ENCODE measurements at places on chromosomes 6 and 20.

- peak; percentile 39 for DNase-seq
Measured at GRCh38 chr6:156687789-156688619, 89.2 kb upstream of the ARID1B start.

DNA sequence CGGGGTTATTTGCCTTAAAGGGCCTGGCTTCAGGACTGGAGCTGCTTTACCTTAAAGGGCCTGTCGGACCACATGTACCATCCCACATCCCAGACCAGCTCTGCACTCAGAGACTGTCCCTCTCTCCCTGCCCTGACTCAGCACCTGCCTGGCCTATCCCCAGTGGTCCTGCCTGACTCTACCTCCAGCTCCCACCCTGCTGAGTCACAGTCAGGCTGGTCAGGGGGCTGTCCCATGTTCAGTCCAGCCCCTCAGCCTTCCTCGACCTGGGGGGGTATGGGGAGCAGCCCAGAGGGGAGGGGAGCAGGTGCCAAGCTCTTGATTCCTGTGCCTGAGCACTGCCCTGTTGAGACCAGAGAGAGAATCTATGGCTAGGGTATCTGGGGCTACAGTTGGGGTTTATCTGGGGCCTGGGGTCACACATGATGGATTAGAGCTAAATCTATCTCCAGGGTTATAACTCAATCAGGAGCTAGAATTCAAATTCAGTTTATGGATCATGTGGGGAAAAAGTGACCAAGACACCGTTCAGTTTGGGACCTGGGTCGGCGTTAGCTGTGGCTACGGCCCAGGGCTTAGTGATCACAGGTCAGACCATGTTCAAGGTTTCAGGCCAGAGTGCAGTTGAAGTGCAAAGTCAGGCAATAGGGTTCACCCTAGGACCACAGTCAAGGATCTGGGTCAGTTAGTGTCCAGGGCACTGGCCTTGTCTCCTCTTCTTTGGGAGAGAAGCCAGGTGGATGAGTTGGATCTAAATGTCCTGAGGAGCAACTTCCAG, 9.4 kb upstream of the TRIB3 start:
- no peak for DNase-seq

DNA sequence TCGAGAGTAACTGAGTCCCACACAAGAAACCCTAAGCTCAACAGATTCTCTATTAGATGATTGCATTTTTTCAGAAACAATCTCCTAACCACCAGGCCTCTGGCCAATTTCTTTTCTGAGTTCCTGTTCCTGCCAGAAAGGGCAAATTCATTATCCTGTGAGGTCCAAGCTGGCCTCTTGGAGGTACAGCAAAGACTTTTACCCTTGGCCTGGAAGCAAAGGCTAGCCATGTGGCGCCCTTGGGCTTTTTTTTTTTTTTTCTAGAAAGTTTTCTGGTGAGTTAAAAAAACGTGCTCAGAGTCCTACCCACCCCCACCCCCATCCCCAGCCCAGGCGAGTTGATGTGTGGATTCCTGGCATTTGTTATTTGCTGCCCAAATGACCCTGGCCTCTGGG, 59.0 kb upstream of the EEF1A1 start:
- peak; percentile 18 for DNase-seq

GRCh38 chr6:40931931-40932330, 107.1 kb downstream of the UNC5CL start:
- DNase-seq: no peak

DNA sequence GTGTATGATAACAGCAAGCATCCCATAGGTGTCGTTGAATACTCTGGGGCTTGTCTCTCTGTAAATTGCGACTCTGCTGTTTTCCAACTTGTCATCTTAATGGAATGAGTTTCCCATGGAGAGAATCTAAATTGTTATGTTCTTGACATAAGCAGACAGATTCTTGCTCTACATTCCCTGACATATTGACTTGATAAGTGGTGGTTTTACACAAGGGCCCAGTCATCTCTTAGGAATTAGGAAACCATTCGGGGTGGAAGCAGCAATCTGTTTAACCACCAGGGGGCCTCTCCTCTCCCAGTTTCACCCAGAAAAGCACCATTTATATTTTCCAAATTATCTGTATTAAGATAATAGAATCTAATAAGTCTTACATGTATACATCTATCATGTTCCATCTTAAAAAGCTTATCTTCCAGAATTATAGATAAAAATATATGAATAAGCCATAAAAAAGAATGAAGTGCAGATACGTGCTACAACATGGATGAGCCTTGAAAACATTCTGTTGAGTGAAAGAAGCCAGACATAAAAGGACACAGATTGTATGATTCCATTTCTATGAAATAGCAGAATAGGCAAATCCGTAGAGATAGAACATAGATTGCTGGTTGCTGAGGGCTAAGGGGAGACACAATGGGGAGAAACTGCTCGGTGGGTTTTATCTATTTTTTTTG, 23.1 kb upstream of the MROH8 start:
- no peak for DNase-seq

GRCh38 chr6:39543095-39543494, 182.1 kb downstream of the KIF6 start:
- DNase-seq: no peak

GRCh38 chr6:35136185-35136584, 5.0 kb downstream of the TCP11 start:
- DNase-seq: no peak

- DNase-seq: no peak
Measured at GRCh38 chr20:32979201-32979998, 24.8 kb downstream of the SUN5 start.

DNA sequence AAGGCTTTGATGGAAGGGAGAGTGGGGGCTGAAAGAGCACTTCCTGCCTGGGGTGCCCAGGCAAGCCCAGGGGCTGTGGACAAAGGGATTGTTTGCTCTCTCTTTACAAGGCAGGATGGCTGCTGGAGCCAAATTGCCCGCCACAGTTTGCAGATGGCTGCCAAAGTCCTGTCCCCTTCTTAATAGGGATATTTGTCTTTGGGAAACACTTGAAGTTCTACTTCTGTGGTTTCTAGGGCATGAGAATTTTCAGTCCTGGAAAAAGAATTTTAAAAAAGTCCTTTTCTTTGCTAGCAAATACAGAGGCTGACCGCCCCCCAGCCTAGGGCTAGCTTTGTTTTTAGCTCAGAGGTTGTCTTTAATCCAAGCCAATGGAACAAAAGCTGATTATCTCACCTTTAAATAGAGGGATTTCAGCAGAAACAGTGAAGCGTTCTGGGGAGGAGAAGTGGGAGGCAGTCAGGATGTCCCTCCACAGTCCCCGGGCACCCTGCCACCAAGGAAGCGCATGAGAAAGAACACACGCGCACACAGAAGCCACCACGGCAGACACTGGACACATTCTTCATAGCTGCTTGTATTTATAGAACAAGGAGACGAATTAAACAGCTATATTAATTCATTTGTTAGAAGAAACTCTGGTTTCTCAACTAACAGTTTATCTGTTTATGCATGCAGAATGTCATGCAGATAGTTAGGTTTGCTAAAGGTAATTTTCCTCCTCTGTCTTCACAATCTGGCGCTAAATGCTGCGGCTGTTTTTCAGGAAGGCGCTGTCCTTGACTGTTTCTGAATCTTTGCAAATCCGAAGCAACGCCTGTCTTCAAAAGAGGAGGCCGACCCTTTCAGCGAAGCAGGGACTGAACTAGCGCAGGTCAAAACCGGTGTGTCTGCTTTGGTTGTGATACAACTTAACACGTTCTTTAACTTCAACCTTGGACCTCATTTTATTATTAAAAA, 736.9 kb downstream of the QKI start:
- DNase-seq: peak; percentile 60

GRCh38 chr20:8515810-8516435, 383.9 kb downstream of the PLCB1 start:
- no peak for DNase-seq

DNA sequence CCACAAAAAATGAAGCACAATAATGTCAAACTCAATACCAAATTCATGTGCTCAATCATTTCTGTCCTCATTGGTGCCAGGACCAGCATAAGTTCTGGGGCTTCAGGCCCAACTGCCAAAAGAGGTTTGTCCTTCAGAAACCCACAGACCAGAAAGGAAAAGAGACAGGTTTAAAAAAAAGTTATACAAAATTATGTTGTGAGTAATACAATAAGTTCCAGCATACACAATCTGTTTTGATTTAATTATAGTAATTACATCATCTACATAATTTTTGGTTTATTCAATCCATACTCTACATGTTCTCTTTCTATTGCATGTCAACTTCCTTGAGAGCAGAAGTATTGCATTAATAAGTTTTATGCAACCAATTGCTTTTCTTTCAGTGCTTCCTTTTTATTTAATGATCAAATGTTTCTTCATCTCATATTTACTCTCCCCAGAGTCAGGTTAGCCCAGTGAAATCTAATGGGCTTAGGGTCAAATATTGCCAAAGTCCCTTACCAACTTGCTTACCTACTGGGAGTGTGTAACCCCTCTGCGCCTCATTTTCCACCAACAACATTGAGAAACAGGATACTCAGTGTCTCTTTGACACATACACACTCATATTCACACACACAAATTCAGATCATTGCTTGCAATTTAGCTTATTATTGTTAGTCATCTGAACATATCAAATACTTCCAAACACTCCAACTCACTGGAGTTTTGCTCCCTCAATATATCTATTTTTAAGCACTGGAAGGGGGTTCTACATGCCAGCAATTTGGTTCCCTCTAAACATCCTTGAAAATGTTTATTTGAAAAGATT, 424.4 kb upstream of the MARCKS start:
- DNase-seq: no peak

GRCh38 chr20:48070991-48071652, 285.8 kb upstream of the SULF2 start:
- DNase-seq: peak; percentile 0

GRCh38 chr20:12383821-12384220, 466.1 kb downstream of the BTBD3 start:
- DNase-seq: peak; percentile 35

DNA sequence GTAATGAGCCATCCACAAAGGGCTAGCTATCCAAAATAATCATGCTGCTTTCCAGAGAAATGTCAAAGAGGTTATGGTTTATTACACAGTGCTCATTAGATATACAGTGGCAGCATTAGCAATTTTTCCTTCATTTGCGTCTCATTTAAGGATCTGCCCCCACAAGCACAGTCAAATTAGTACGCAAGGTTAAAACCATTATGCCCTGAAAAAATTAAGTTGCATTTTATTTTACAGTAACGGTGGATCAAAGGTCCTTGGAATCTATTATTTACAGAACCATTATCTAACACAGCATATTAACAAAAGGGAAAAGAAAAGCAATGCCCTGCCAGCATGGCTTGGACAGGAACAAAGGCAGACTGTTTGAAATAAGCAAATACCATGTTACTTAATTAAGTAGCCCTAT, 144.8 kb downstream of the PDSS2 start:
- no peak for DNase-seq

DNA sequence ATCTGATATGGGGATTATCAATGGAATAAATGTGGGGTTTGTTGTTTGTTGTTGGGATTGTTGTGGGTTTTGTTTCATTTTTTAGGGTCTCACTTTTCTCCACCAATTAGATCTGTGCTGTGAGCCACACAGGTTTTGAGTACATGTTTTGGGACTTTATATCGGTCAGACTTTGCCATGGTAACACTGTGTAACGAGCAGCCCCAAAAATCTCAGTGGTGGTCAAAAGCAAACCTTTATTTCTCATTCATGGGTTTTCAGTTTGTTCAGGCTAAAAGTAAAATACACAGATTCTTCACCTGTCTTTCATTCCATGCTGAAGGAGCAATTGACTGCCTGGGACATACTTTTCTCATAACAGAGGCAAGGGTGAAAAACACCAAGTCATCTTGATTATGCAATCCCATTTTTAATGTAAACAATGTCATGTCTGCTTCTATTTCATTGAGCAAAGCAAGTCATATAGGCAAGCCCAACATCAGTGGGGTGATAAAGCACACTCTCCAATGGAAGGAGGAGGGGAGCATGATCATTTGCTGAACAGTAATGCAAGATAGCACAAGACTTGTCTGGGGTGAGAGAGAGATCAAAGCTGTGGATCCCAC, 101.1 kb upstream of the PLCB4 start:
- DNase-seq: no peak

DNA sequence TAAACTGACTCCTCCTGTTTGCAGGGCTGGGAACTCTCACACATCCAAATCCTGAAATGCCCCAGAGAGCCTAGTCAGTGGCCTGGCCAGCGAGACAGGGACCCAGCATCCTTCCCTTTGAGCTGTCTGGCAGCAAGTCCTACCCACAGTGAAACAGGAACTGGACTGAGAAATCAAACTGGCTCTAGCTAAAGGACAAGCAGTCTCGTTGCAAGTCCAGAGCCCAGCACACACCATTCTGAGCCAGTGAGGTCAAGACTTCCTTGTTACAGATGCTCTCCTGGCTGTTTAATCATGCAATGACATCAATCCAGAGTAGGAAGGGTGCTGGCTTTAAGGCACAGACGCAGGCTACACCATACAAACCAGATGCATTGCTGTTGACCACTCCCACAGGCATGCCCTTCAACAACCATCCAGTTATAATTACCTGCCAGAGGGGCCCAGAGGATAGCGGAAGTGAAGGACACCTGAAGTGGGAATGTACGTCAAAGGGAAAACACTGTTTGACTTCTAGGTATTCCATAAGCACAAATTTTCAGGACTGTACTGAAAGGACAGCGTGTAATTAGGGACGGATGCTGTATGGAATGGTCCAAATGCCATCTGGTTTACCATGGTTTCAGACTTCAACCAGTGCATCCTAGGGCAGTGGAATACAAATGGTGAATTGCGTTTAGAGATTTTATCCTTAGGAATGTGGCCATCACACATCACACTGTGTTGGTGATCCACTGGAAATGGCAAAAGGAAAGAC, 114.4 kb downstream of the SLC23A2 start:
- DNase-seq: peak; percentile 26

DNA sequence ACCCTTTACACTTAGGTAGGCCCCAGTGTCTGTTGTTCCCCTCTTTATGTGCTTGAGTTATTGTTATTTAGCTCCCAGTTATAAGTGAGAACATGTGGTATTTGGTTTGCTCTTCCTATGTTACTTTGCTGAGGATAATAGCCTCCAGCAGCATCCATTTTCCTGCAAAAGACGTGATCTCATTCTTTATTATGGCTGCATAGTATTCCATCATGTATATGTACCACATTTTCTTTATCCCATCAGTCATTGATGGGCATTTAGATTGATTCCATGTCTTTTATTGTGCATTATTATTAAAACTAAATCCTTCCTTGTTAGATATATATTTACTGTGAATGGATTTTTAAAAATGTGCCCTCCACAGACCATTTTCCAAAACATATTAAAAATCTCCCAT, 1137.3 kb upstream of the ADGRB3 start:
- DNase-seq: no peak

DNA sequence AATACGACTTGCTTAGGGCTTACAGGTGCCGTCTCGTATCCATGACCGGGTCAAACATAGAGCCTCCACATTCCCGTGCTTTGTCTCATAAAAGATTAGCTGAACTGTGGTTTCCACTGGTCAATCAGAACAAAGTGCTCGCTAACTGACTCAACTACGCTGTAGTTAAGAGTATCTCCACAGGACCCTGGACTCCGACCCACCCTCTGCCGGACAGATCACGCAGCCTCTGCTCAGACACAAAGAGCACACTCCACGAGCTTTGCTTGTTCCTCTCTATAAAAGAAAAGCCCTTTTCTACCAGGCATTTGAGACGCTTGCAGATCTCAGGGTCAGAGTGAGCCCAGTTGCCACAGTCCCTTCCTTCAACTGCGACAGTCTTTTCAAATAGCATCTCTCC, 298.7 kb upstream of the CDH4 start:
- DNase-seq: no peak

GRCh38 chr20:34049389-34049788, 55.7 kb downstream of the RALY start:
- no peak for DNase-seq

Measured in hippocampal formation (tissue), 2 donors.